ENCODE measurements at places on chromosomes 4 and X.

DNA sequence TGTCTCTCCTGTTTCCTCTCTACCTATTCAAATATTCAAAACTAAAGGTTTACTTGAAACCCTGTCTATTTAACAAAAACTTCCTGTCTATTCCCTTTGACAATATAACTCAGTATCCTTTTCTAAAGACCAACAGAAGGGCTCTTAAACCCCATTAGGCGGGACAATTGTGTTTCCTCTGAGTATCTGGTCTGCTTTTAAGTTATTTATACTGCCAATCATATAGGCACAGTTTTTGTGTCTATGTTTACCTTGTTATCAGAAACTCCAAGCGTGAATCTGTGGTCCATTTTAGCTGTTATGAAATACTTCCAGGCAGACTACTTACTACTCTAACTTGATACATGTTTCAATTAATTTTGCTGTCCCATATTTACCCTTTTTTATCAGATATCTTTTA, 350.0 kb upstream of the CTSO start:
- DNase-seq, result peak; percentile 7

- no peak for DNase-seq
Measured at GRCh38 chr4:11098461-11098860, 330.2 kb downstream of the HS3ST1 start.

GRCh38 chrX:1368385-1368698, 23.6 kb downstream of the SLC25A6 start:
- no peak for DNase-seq

DNA sequence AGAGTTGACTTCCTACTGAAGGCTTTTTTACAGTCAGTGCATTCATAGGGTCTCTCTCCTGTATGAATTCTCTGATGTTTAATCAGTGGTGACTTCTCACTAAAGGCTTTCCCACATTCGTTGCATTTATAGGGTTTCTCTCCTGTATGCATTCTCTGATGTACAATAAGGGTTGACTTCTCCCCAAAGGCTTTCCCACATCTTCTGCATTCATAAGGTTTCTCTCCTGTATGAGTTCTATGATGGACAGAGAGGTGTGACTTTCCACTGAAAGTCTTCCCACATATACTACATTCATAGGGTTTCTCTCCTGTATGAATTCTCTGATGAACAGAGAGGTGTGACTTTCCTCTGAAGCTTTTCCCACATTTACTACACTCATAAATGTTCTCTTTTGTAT, 45.2 kb downstream of the ZNF674 start:
- no peak for DNase-seq

- DNase-seq, result no peak
Measured at GRCh38 chrX:108211301-108211700, 119.7 kb downstream of the ATG4A start.
